RCC 7860 (cell line): ENCODE measurements at places on chromosomes 2 and 18.
A peak's percentile ranks its signal among the peaks of the same experiment; 100 is the strongest.

GRCh38 chr18:58970943-58971790 is 106.5 kb downstream of the ZNF532 start:
- no peak for DNase-seq

DNA sequence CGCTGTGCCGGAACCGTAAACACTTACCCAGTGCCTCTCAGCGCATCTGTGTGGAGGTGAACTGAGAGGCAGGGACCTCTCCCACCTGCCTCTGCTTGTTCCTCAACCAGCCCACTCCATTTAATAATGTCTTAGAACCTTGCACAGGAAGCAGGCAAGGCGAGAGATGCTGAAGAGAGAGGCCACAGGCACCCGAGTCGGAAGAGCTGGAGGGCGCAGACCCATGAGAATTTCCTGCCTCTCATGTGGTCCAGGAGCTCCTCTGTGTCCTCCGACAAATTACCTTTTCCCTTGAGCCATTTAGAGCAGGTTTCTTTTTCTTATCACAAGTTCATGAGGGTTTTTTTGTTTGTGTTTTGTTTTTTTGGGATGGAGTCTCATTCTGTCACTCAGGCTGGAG is 4.9 kb upstream of the RFX8 start:
- no peak for DNase-seq

DNA sequence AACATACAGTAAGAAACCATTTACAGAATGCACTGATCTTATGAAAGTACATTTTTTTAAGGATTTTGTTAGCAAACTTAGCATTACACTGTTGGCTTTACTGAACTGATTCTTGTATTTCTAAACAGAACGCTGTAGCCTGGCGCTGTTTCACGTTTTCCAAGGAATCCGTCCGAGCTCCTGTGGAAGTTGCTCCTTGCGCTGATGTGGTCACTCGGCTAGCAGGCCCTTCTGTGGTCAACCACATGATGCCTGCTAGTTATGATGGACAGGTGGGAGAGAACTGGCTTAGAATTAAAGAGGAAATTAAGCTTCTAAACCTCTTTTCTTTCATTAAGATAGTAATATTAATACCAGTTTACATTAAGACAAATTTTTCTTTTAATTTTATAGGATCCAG is 76.8 kb downstream of the CEP192 start:
- no peak for DNase-seq

DNA sequence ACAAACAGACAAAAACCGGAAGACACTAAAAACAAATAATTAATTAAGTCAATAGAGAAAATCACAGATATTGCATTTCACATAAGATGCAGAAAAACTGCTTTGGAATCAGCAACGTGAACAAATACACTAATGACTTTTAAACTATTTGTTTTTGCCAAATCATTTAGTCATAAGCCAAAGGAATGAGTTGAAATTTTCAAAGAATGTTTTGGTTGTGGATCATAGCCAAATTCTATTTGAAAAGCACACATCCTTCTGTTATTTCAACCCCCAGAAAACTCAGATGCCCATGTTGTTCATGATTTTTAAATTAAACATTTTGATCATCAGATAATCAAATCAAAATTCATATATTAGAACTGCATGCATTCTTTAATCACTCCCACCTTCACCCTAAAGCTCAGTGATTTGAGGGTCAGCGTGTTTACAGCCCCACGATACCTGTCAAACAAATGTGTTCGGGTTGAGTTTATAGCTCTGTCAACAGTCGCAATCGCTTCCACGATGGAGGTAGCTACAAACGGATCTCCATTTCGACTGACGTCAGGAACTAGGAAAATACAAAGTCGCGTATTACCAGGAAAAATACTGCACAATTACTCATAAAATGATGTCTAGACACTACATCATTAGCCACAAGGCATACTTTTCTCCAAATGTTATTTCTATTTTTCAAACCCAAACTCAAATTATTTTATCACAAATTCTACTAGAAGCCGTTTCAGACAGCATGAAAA is 90.2 kb downstream of the PXDN start:
- DNase-seq: peak; percentile 59

DNA sequence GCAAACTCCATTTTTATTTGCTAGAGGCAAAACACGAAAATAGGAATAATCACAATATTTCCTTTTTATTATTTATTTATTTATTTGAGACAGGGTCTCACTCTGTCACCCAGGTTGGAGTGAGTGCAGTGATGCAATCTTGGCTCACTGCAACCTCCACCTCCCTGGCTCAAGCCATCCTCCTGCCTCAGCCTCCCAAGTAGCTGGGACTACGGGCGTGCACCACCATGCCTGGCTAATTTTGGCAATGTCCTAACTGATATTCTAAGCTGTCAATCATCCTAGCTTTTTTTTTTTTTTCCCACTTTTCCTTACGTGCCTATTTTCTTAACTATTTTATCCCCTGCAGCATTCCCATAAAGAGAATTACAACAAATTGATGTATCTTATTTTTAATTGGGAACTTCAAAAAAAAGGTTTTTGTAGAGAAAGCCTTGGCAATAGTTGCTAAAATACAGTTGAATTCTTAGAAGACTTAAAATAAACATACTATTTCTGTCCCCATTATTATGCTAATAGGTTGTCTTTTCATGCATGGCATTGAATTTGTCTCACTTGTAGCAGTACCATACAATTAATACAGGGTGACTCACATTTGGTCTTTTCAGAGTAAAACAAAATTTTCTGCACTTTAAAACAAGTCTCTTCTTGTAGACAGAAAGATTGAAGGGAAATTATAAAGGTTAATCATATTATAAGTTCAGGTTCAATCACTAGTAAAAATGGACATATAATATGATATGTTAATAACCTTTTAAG is 153.5 kb downstream of the SLC39A10 start:
- DNase-seq: no peak

- no peak for DNase-seq
Observed at GRCh38 chr2:135586148-135586547, 54.9 kb downstream of the R3HDM1 start.

- DNase-seq: no peak
Observed at GRCh38 chr2:231168460-231169139, 29.8 kb upstream of the ARMC9 start.

- DNase-seq: no peak
Observed at GRCh38 chr18:48829443-48830149, 121.2 kb downstream of the SMAD7 start.

- peak; percentile 24 for DNase-seq
Observed at GRCh38 chr2:75466708-75467311, 93.9 kb downstream of the EVA1A start.

DNA sequence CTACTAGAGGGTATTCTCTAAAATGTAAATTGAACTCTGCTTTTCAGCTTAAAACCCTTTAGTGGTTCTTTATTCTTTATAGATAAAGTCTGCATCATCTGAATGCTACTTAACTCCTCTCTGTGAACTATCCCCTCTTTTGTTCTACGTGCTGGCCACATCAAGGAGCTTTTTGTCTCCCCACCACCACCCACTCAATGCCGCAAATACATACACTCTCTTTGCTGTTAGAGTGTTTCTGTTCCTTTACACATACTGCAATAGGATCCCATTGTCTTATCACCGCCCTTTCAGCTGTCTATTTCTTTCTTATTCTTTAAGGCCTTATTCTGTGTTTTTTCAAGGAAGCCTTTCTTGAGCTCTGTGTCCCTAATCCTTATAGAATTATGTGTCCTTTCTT is 83.3 kb downstream of the EML4 start:
- no peak for DNase-seq

GRCh38 chr2:227464361-227464760 is 7.6 kb upstream of the AGFG1 start:
- DNase-seq: no peak

- no peak for DNase-seq
Observed at GRCh38 chr2:65997961-65998360, 437.0 kb upstream of the MEIS1 start.

- no peak for DNase-seq
Observed at GRCh38 chr2:45675263-45675812, 23.9 kb downstream of the PRKCE start.

DNA sequence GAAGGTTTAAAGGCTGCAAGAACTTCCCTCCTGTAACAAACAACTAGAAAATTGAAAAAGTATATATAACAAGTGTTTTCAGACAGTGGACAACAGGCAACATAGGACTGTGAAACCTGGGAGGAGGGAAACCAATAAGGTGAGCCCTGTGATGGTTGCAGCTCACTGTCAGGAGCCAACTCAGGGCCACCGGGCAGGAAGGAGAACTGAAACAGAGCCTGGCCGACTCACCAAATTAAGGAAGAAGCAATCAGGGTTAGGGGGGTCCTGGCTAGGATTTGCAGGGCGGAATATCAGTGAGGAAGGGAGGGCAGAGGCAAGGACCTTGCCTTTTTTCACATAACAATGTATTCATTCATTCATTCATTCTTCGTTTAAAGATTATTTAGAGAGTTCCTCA is 21.8 kb upstream of the CNRIP1 start:
- DNase-seq: no peak

DNA sequence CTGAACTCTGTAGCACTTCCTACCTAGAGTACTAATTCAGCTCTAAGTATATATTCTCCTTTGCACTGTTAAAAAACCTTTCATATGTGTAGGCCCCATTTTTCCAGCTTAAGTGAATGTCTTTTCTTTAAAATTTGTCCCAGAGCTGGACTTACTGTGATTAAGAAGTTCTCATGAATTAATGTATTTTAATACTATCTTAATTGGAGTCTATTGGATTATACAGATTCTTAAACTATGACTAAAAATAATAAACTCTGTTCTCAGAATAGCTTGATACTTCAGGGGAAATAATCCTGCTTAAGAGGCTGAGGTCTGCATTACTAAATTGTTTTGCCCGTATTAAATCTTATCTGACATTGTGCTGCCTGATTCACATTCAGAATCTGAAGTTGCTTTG is 223.3 kb downstream of the RIT2 start:
- no peak for DNase-seq

GRCh38 chr18:32695534-32695933 is 77.3 kb downstream of the KLHL14 start:
- DNase-seq: no peak

- no peak for DNase-seq
Observed at GRCh38 chr2:238081561-238081960, 18.6 kb upstream of the ESPNL start.

- DNase-seq: no peak
Observed at GRCh38 chr2:219280651-219281050, 1.5 kb downstream of the DNAJB2 start.

- no peak for DNase-seq
Observed at GRCh38 chr2:211344289-211344688, 787.9 kb downstream of the CPS1 start.

DNA sequence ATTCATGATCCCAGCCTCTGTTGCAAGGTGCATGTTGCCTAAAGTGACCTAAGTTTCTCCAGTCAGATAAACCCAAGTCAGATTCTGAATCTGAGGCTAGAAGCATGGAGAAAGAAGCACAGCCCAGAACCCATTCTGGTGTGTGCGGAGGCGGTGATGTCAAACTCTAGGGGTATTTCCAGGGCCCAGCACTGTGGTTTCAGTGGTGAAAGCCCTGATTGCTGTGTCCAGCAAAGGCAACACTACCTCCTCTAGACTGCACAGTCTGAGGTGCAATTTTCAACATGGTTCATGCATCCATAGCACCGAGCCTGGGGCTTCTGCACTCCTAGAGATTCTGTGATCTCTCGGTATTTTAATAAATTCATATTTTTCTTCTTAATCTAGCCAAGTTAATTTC is 264.8 kb upstream of the KLHL29 start:
- no peak for DNase-seq

DNA sequence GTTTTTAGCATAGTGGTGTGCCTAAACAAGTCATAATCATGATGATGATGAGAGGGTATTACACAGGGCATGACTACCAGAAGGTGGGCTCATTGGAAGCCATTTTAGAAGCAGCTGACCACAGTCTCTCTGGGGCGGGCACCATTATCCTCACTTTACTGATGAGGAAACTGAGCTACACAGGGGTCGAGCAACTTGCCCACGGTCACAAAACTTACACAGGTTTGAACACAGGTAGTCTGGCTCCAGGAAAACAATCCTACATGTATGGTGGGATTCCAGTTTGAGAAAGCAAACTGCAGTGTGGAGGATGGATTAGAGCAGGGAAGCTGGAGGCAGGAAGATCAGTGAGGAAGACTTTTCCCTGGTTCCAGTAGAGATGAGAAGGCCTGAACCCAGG is 6.2 kb downstream of the RHOB start:
- DNase-seq: no peak

DNA sequence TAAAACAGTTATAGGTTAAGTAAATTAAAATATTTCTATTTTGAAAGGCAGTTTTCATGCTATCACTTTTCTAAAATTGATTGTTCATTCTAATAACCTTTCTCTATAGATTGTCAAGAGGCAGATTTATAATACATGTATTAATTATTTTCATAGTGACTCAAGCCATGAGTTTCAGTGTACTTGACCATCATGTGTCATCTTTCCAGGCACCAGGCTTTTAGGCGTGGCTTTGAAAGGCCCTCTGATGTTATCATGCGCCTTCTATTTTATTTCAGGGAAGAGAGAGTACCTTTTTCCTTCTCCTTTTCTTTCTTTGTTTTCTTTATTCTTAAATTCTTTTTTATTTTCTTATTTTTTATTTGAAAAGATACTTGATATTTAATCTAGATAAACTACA is 128.3 kb upstream of the ETAA1 start:
- DNase-seq: peak; percentile 22

DNA sequence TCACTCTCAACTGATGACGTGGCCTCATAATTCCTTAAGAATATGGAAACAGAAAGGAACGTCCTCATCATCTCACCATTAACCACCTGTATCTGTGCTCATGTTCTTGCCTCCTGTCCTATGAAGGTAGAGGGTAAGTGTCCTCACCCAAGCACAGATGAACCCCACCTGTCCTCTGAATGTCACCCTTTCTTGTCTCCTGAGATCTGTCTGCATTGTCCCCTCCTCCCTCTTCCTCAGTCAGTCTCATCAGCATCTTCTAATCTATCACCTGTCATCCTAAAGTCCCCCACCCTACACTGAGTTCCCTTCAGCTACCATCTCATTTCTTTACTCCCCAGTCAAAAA is 39.4 kb upstream of the LPIN2 start:
- DNase-seq: no peak

DNA sequence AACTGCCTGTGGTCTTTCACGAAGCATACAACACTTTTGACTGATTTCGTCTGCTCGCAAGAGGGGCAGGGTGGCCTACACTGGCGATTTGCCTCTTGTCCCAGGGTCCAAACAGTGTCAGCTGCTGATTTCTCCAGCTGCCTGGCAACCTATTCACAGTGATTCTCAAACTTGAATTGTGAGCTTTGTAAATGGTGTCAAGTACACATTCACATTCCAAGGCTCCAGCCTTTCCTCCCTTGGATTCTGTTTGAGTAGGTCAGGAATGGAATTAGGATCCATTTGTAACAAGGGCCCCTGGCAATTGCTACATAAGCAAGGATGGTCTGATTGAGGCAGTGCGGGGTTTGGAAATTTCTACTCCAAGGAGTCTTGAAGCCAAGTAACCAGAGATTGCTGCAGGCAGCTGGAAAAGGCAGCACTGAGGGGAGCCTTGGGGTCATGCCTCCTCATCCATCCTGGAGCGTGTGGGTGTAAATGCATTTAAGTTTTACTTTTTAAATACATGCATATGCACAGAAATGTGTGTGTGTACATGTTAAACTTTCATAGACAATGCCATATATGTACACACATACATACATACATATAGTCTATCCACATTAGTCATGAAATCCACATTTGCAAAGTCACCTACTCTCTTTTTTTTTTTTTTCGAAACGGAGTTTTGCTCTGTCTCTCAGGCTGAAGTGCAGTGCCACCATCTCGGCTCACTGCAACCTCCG is 86.8 kb upstream of the UXS1 start:
- DNase-seq: no peak

- DNase-seq: no peak
Observed at GRCh38 chr18:62883937-62884735, 168.8 kb downstream of the PHLPP1 start.
